ENCODE measurements at places on chromosomes 11 and 22. TPM values are rescaled to one million over a fixed set of nuclear protein-coding genes. Genes with fewer than 3 reads are reported as not detected.

GRCh38 chr11:80635178-80635577, 1194.3 kb upstream of the TENM4 start:
- no peak for DNase-seq
- peaks cover 18% of the 10 kb centered on the region for H3K4me1 ChIP-seq
- H3K4me3 ChIP-seq: no peak overlapping the region
- H3K27ac ChIP-seq: no peak overlapping the region
- no peaks in the 10 kb centered on the region for H3K36me3 ChIP-seq
- H3K27me3 ChIP-seq: no peaks in the 10 kb centered on the region

DNA sequence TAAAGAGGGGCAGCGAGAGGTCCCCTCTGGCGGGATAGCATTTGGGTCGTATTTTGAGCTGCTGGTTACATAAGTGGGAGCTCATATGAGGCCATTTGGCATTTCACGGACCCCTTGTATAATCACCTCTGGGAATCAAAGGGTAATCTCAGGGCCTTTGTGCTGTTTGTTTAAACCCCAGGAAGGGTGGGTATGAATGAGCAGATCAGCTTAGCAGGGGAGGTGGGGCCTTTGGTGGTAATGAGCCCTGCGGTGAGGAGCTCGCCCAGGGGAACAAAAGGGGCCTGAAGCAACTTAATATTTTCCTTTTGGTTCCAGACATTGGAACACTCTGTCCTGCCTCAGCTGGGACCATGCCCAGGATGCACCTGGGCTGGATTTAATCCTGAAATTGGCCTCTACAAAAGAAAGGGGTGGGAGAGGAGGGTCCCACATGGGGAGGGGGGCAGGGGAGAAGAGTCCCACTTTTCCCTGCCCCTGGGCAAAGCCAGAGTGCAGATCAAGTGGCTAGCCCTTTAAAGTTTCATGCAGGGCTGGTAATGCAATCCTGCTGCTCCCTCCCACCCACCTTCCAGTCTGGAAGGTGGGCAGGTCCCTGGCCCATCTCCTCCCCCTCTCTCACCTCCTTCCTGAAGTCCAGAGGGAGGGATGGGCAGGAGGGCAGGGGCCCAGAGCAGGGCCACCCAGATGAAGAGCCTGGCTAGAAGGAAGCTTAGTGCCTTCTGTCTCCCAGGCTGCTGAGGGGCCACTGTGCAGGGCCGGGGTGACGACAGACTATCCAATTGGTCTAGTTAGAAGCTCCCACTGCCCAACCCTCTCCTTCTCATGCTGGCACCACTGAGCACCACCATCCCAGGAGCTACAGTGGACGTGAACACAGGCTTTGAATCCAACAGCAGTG, 10.5 kb downstream of the TSKU start:
- no peaks in the 10 kb centered on the region for H3K27me3 ChIP-seq
- no peak overlapping the region for H3K4me3 ChIP-seq
- peak overlapping the region; percentile 69 for H3K27ac ChIP-seq
- peaks cover 5% of the 10 kb centered on the region for H3K36me3 ChIP-seq
- no peak for DNase-seq

- 0 out of 2 replicates have a peak, but pooled peaks cover 7% of the 10 kb centered on the region for H3K36me3 ChIP-seq
- H3K4me3 ChIP-seq: no peak overlapping the region
- H3K27ac ChIP-seq: peak overlapping the region; percentile 55
- no peaks in the 10 kb centered on the region for H3K27me3 ChIP-seq
- DNase-seq: peak; percentile 36
- no peaks in the 10 kb centered on the region for H3K4me1 ChIP-seq
These were observed 31.2 kb downstream of the ARHGAP8 start for GRCh38 chr22:44783581-44783980.

DNA sequence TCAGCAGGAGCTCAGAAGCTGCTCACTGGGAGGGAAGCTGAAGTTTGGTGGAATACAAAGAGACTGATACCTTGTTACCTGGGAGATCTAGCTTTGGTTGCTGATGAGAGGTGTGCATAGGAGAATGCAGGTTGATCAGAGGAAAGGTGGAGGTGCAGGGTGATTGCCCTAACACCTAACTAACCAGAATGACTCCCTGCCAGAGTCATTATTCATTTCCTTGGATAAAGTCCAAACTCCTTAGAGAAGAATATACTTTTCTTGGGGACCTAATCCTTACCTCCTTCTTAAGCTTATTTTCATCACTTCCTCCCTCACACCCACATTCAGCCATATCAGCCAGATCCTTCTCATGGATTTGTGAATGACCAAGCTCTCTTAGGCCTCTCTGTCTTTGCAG, 814.2 kb upstream of the TENM4 start:
- no peak overlapping the region for H3K27ac ChIP-seq
- no peaks in the 10 kb centered on the region for H3K36me3 ChIP-seq

Gene C11orf97
- not detected for total RNA-seq

Gene BIK
- 5.6 TPM for total RNA-seq

Gene RAG2
- total RNA-seq: not detected

Gene ZNF215
- total RNA-seq: 18.8 TPM

Gene LRRC56
- 0.54 TPM for total RNA-seq

Gene BCO2
- total RNA-seq: 0.63 TPM

Gene CHRM1
- 0.14 TPM for total RNA-seq
